ENCODE measurements at places on chromosomes 7 and 10.

- no peak for DNase-seq
These were observed 1.7 kb downstream of the ZEB1 start for GRCh38 chr10:31320550-31321211.

- DNase-seq: no peak
These were observed 97.6 kb downstream of the SUGCT start for GRCh38 chr7:40232242-40232893.

DNA sequence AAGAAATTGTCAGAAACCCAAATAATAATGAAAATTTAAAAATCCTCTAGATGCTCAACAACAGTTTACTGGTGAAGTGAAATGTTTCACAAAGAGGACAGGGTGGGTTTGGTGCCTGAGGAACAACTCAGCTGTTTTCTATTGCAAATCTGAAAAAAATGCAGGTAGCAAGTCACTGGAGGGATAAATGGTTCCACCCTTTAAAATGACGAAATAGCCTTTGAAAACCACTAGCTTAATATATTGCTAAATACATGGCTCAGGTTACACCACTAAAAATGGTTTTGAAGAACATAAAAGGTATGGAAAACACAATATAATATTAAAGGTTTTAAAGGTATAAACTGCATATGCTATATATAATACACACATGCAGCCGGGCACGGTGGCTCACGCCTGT, 69.5 kb downstream of the LMBR1 start:
- DNase-seq: no peak

GRCh38 chr7:30301751-30302150, 17.4 kb downstream of the ZNRF2 start:
- DNase-seq: no peak

- DNase-seq: no peak
These were observed 423.2 kb upstream of the PCDH15 start for GRCh38 chr10:55224007-55224781.

DNA sequence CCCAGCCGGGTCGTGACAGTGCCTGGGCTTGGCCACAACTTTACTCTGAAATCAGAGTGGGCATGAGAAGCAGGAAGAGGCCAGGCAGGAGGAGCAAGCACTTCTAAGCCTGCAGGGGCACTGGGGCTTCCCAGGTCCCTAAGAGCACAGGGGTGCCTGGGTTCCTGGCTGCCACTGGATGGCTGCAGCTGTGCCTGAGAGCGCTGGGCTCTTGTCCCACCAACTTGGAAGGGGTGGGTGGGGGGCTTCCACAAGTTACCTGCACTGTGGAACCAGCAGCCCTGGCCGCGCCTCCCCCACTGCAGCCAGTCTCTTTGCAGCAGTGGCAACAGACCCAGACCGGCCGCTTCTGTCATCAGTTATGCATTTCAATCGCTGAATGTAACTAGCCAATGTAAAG, 434.7 kb upstream of the GRM3 start:
- no peak for DNase-seq

- no peak for DNase-seq
These were observed 61.4 kb downstream of the AASS start for GRCh38 chr7:122082670-122083069.

GRCh38 chr10:109593682-109594081, 329.6 kb downstream of the XPNPEP1 start:
- no peak for DNase-seq

- DNase-seq: no peak
These were observed 34.8 kb upstream of the SH2D4B start for GRCh38 chr10:80502621-80503583.

- DNase-seq: no peak
These were observed 56.2 kb upstream of the SEPHS1 start for GRCh38 chr10:13404305-13404759.

DNA sequence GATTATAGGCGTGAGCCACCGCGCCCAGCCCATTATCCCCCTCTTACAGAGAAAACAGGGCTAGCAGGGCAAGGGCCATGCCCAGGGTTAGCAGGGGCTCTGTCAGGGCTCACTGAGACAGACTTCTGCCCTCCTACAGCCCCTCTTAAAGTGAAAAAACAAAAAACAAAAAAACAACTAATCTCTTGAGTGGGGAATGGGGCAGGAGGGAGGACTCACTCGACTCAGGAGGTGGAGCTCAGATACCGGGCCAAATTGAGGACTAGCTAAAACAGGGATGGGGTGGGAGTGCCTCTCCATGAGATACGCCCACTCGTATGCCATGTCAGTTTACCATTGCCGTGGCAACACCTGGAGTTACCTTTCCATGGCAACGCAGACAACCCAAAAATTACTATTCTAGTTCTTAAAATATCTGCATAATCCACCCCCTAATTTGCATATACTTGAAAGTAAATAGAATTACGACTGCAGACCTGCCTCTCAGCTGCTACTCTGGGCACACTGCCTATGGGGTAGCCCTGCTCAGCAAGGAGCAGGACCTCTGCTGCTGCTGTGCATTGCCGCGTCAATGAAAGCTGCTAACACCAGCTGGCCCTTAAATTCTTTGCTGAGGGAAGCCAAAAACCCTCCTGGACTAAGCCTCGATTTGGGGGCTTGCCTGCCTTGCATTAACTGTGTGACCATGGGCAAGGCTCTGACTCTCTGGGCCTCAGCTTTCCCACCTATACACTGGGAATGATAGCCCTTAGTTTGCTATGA, 13.4 kb downstream of the SSC4D start:
- no peak for DNase-seq

DNA sequence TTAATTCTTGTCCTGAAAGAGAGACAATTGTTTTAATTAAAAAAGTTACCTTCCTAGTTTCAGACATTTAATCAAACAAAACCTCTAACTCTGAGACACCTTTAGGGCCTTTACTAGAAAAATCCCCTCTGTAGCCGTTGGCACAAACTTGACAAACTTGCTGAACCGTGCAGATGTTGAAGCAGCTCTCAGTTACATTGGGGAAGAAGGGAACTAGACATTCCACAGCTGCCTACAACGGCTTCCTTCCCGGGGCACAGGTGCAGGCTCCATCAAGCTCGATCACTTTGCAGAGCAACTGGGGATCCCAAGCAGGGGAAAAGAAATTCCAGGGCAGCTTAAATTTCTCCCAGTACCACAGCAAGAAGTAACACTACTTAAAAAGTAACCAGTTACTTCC, 141.3 kb downstream of the SKAP2 start:
- DNase-seq: no peak

- no peak for DNase-seq
These were observed 13.4 kb upstream of the AP1S1 start for GRCh38 chr7:101140746-101141382.

- DNase-seq: no peak
These were observed 251.5 kb upstream of the PLPP4 start for GRCh38 chr10:120205368-120206018.

DNA sequence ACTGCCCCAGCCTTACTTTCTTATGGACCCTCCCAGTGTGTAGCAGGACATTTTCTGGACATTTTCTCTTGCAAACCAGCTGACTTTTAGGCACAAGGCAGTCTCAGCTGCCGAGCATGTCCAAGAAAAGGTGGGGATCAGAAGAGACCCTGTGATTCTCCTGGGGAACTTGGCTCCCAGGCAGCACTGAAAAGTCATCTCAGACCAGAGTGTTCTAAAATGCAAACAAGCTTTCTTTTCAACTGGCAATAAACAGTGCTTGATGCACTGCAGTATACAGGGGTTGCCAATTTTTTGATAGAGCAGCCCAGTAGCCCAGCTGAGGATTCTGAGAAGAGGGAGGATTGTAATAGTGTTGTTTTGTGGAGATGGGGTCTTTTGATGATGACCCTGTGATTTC, 168.0 kb upstream of the PHYHIPL start:
- DNase-seq: no peak

DNA sequence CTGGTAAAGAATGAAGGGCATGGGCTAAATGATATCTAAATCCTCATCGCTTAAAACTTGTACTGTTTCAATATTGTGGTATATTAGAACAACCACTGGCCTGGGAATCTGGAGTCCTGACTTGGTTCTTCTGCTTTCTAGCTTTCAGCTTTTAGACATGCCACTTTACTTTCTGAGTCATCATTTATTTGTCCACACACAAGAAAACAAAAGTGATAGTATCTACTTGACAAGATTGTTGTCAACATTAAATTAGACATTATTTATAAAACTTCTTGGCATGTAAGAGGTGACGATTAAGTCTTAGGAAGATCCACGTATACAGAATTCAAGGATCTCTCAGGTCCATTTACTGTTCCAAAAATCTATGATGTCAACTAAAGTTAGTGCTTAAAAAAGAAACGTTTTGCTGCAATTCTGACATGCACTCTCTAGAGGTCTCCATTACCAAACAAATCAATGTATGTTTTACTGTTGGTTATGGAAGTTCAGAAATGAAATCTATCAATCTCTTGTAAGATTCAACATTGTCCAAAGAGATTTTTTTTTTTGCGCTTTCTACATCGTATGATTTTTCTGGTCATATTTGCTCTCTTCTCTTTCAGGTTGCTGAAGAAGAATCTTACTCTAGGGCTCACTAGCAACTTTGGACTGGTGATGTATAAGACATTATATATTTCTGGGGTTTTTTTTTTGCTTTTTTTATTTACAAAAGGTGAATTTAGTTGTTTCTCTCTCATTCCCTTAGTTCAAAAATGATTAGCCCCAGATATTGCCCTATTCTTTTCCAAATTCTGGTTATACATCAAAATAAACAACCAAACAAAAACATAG, 53.6 kb upstream of the DYNC1I1 start:
- DNase-seq: no peak

DNA sequence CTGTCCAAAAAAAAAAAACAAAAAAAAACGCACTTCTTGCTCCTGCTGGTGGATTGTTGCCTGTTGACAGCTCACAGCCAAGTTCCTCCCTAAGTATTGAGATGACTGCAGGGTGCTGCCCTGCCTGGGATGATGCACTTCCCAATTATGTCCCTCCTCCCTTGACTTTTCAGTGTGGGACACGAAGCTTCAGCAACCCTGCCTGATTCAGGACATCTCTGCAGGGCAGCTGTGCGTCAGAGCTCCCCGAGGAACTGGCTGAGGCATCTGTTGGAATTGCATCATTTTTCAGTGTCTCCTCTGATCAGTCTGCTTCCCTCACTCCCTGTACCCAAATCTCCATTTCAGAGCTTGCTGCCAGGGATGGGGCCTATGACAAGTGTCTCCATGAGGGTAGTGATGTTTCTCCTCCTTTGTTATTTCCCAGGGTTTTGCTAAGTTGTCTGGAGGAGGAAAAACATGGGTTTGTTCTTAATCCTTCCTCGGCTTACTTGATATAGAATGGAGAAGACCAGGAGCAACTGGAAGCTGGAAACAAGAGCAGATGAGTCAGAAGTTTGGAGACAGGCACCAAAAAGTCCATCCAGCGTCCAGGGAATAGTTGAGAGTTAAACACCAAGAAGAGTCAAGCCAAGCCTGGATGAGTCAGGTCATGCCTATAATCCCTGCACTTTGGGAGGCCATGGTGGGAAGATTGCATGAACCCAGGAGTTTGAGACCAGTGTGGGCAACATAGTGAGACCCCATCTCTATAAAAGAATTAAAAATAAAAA, 355.1 kb downstream of the GALNT17 start:
- no peak for DNase-seq

DNA sequence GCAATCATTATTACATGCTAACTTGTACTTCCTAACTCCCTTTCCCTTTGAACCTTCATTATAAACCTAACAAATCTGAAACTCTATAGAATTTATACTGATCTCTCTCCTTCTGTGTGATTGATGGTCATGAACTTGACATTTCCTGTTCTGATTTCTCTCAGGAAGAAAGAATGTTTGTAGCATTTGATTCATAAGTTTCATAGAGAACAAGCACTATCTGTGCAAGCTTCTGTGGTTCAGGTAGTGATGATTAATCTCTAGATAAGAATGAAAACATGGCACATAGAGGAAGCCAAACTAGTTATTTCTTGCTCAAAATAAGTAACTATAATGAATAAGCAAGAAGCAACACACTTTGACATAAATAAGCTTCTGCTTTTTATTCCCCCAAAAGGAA, 34.2 kb downstream of the TFPI2 start:
- no peak for DNase-seq

- DNase-seq: no peak
These were observed 93.0 kb downstream of the BTRC start for GRCh38 chr10:101446947-101447346.

DNA sequence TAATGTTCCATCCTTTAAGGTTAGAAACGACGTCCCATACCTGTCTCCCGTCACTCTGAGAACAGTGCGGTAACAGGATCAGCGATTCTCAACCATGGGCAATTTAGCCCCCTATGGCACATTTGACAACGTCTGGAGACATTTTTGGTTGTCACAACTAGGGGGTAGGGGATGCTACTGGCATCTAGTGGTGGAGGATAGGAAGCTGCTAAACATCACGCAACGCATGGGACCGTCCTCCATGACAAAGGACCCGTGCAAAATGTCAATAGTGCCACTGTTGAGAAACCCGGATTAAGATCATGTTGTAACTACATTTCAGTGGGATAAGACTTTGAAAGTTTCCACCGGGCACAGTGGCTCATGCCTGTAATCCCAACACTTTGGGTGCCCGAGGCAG, 5.0 kb upstream of the PAXIP1 start:
- no peak for DNase-seq

- DNase-seq: peak; percentile 81
These were observed at the start of gene CCDC71L for GRCh38 chr7:106660862-106661720. TSS of gene CCDC71L (minus strand) at chr7:106661158. CDS start at chr7:106660896, 262 bp downstream.

GRCh38 chr7:23403970-23404369, 66.3 kb downstream of the IGF2BP3 start:
- no peak for DNase-seq

- DNase-seq: no peak
These were observed 11.3 kb upstream of the CTBP2 start for GRCh38 chr10:125171402-125172306.

DNA sequence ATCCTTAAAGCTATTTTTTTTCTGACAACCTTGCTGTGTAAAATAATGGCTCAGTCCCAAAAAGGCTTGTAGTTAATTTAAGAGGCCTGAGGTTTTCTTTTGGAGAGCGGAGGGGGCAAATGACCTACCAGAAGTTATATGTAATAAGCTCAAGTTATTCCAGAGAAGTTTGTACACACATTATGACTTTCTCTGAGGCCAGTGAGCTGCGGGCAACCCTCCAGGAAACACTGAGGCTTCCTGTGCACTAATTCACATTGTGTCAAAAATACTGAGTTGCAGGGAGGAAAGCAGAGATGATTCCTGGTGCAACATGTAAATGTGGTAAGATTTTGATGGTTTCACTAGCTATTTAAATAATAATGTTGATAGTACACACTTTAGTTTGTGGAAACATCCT, 188.6 kb downstream of the DIP2C start:
- no peak for DNase-seq

DNA sequence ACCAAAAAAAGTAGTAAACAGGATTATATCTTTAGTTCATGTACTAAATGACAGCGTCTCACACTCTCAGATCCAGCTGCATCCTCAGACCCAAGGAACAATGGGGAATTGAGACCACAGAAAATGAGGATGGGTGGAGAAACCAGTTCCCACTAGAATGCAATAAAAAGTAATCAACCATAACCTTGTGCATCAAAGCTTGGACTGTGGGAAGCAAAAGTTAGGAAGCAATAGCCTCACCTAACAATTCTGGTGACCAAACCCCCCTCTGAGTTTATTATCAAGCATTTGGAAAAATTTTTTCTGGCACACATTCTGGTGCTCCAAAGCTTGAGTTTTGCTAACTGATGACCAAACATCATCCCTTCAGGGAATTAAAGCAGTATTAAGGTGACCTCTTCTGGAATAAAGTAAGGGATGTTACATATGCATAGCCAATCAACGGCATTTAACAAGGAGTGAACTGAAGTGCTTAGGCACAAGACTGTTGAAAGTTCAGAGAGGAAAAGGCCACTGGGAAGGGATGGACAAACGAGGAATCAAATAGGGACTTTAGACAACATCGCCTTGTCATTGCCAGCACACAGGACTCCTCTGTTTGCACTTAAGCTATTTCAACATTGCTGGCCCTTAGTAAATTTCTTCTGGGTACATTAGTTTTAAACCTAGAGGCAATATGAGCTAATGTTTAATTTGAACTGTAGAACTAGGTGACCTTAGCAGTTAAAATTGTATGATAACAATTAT, 1.2 kb upstream of the MAT1A start:
- no peak for DNase-seq

All from activated CD8-positive, alpha-beta memory T cell treated with anti-CD3 and anti-CD28 coated beads for 1 hour (primary cell).